GDM1 (cell line): ENCODE measurements at places on chromosomes 7 and 10.

- no peak for DNase-seq
These were observed 626.6 kb downstream of the SORCS1 start for GRCh38 chr10:106537866-106538265.

GRCh38 chr7:137146552-137147337, 196.8 kb downstream of the PTN start:
- no peak for DNase-seq

GRCh38 chr10:122878799-122879338, 512 bp downstream of the FAM24B start:
- DNase-seq, result no peak

DNA sequence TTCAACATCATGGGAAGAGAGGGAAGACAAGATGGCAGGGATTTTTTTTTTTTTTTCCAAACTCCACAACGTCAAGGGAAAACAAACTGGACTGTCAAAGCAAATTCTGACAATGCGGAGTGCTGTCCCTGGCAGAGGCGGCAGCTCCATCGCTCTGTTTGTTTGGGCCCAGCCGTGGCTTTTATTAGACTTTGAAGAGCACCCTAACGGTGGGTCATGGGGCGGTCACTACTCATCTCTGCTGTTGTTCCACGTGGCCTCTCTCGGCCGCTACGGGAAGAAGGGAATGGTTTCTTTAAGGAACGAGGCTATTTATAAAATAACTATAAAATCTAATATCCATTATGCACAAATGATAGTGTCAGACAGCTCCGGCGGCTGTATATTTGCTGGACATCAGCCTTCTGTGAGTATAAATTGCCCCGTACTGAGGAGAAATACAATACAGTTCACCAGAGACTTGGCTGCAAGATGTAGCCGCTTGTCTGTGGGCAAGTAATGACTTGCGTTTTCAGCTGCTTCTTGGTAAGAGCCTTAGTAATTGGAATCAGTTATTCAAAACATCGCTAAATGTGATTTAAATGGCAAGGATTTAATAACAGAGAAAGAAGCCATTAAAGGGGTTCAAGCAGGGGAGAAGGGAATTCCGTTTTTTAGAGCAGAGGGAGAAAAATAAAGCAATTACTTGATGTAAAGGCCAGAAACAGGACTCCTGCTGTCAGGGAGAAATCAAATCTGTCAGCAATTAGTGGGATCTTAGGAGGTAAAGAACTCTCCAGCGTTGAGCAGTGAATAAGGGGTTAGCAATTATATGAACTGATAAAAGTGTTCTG, 61.7 kb upstream of the RAB11FIP2 start:
- DNase-seq, result no peak

- DNase-seq, result no peak
These were observed 11.7 kb downstream of the PLAC9 start for GRCh38 chr10:80144067-80144695.

GRCh38 chr10:58173391-58173790, 94.3 kb downstream of the IPMK start:
- DNase-seq, result no peak

GRCh38 chr10:66151346-66151745, 774.5 kb upstream of the LRRTM3 start:
- DNase-seq, result no peak

DNA sequence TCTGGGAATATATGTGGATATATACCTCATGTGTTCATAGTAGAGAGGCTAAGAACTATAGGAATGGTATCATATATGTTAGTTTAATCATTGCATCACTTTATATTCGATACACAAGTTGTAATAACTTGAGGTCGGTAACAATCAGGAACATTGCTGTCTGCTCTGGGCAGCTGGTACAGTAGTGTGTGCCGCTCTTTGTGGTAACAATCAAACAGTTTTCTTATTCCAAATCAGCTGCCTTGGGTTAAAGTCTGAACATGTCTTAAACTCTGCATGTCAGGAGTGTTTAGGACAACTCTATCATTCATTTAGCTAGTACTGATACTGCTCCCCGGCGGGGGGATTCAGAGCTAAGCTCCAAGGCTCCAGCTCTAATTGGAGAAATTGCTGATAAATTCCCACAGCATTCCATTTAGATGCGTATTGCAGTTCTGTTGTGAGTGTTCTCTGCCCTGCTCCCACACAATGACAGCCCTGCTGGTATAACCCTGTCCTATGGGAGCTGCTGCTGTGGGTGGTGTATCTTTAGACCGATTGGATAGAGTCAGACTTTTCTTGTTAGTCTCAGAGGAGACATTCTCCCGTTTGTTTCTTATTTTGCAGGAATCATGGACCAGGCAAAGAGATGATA, 707.5 kb upstream of the FZD8 start:
- no peak for DNase-seq

GRCh38 chr7:132077971-132078685, 498.1 kb downstream of the PLXNA4 start:
- no peak for DNase-seq

- no peak for DNase-seq
These were observed 302.2 kb upstream of the CACNA2D1 start for GRCh38 chr7:82745820-82746219.

DNA sequence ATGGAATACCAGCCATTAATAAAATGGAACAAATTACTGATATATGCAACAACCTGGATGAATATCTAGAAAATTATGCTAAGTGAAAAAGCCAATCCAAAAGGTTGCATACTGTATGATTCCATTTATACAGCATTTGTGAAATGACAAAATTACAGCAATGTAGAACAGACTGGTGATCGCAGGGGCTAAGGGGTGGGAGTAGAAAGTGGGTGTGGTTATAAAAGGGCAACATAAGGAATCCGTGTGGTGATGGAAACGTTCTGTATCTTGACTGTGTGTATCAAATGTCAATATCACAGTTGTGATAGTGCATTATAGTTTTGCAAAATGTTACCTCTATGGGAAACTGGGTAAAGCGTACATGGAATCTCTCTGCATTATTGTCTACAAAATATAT, 15.0 kb downstream of the CEP41 start:
- no peak for DNase-seq

DNA sequence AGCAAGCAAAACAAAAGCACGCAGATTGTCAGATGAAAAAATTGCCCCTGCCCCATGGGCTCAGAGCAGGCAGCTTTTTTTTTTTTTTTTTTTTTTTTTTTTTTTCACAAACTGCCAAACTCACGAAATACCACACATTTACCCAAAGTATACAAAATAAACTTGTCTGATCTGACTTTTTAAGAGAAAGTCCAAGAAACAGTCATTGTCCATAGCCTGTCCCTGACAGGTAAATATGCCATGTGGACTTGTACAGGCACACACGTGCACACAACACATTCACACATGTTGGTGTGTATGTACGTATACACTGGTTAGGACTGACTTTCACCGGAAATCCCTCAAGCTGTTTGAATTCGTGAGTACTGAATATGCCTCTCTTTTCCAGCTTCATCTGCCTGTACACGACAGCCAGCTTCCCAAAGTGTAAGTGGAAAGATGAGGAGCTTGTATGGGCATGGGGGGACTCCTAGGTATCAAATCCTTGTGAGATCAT, 929 bp upstream of the HGF start:
- no peak for DNase-seq

GRCh38 chr7:19397911-19398310, 252.7 kb upstream of the FERD3L start:
- no peak for DNase-seq

DNA sequence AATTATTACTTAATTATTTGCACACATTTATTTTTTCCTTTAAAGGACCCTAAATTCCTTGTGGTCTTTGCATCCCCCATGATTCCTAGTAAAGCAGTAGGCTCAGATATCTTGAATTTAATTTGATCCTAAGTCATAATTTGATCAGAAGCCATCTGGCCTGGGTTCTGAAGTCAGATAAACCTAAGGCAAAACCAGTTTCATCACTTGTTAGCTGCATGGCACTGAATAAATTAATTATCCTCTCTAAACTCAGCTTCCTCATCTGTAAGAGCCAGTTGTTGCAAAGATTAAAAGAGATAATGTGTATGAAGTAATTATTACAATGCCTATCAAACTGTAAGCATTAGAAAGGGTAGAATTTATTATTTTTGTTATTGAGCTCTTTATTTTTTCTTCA, 293.1 kb downstream of the GRM8 start:
- DNase-seq, result no peak

GRCh38 chr10:121734589-121735045, 136.4 kb upstream of the FGFR2 start:
- no peak for DNase-seq

DNA sequence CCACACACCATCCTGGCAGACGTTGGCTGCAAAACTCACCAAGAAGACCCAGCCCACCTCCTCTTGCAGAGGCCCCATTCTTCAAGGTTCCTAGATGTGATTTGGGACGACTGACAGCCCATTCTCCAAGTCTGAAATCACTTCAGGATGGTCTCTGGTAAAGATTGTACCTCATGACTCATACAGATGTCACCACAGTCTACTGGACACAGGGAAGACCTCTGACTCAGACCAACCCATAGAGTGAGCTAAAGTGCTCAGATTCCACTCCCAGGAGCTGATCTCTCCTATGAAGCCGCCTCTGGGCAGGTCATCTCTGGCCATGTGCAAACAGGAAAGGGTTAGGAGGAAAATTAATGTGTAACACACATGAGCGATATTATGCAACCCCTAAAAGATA, 102.4 kb upstream of the VWC2 start:
- DNase-seq, result no peak

GRCh38 chr10:48458662-48459048, 146.2 kb downstream of the ARHGAP22 start:
- no peak for DNase-seq

- no peak for DNase-seq
These were observed 47.2 kb upstream of the NRP1 start for GRCh38 chr10:33381451-33382215.

DNA sequence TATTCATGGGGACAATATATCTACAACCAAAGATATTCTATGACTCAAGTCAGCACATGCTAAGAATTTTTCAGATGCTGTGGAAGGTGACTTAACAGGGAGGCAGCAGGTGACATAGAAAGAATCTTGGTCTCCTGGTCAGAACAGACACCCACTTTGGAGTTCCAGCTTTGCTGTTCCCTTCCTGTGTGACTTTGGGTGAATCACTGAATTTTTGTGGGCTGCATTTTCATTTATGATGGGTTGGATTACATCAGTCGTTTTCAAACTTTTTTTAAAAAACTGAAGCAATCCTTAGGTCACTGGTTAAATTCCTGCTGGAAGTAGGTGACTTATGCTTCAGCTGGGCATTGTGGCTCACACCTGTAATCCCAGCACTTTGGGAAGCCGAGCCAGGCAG, 24.9 kb downstream of the RGR start:
- no peak for DNase-seq

DNA sequence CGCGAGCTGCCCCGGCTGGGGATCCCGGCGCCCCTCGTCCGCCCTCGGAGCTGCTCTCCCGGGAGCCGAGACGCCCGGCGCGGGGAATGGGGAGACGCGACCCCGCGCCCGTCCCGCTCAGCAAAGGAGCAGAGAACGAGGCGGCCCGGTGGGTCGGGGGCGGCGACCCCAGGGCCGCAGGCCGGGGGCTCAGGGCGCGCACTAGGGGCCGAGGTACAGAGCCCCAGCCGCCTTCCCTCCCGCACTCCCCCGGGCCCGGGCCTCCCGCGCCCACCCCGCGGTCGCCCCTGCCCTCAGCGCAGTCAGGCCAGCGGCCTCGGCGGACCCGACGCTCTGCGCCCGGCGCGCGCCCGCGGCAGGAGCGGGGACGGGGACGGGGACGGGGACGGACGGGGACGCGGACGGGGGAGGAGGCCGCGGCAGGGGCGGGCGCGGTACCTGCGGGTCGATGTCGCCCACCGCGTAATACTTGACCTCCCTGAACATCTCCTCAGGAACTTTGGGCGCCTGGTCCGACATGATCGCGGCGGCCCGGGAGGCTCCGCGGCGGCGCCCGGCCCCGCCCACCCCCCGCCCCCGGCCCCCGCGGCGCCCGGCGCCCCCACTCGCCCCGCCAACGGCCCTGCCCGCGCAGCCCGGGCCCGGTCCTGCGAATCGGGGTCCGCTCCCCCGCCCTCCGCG, 373 bp downstream of the PAXIP1 start:
- DNase-seq, result peak; percentile 48

- DNase-seq, result no peak
These were observed 5.6 kb downstream of the DPYSL4 start for GRCh38 chr10:132192076-132192975.

GRCh38 chr10:66538908-66539307, 386.9 kb upstream of the LRRTM3 start:
- no peak for DNase-seq

- no peak for DNase-seq
These were observed 58.1 kb upstream of the MXI1 start for GRCh38 chr10:110149259-110149658.

DNA sequence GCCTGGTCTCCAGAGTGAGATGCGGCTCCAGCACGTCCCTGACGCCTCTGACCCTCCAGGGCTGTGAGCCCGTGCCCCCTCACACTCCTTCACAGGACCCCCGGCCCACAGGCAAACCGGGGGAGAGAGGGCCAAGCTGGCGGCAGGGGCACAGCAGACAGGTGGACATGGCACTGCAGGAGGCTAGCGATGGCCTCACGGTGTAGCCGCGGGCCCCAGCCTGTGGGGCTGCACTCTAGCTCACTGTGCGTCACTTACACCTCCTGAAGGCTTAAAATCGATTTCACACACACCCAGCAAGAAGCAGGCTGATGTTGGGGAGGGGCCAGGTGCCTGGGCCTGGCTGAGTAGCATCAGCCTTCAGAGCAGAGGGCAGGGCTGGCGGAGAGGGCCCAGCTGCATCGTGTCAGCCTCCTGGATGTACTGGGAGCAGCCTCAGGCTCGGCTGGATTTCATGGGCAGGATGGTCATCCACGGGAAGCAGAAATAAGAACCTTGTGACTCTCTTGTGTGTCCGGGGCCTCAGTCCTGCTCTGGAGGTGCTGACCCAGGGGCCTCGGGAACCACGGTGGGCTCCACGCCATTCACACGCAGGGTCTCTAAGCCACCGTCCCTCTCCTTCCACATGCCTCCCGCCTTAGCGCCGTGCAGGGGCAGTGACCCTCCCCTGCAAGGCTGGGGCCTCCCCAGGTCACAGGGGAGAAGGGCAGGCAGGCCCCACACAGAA, 19.4 kb upstream of the KNDC1 start:
- no peak for DNase-seq

- DNase-seq, result no peak
These were observed 10.1 kb downstream of the GPR146 start for GRCh38 chr7:1054438-1054837.

GRCh38 chr10:43390759-43391158, 18.2 kb downstream of the HNRNPF start:
- DNase-seq, result no peak

GRCh38 chr7:83531766-83532165, 117.2 kb downstream of the SEMA3E start:
- no peak for DNase-seq

- no peak for DNase-seq
These were observed 40.1 kb upstream of the XPNPEP1 start for GRCh38 chr10:109963439-109963838.

- DNase-seq, result no peak
These were observed 22.7 kb upstream of the GTF2IRD1 start for GRCh38 chr7:74430961-74431466.

- no peak for DNase-seq
These were observed 43.2 kb downstream of the PNLIPRP3 start for GRCh38 chr10:116470768-116471415.
